ENCODE measurements at places on chromosomes 3 and 15. TPM values are rescaled to one million over a fixed set of nuclear protein-coding genes. Genes with fewer than 3 reads are reported as not detected.

GRCh38 chr3:55524565-55525244 is 37.6 kb upstream of the WNT5A start:
- H3K36me3 ChIP-seq = no peaks in the 10 kb centered on the region
- H3K4me1 ChIP-seq = peaks cover 2% of the 10 kb centered on the region
- no peak for DNase-seq
- no peak overlapping the region for H3K27ac ChIP-seq

DNA sequence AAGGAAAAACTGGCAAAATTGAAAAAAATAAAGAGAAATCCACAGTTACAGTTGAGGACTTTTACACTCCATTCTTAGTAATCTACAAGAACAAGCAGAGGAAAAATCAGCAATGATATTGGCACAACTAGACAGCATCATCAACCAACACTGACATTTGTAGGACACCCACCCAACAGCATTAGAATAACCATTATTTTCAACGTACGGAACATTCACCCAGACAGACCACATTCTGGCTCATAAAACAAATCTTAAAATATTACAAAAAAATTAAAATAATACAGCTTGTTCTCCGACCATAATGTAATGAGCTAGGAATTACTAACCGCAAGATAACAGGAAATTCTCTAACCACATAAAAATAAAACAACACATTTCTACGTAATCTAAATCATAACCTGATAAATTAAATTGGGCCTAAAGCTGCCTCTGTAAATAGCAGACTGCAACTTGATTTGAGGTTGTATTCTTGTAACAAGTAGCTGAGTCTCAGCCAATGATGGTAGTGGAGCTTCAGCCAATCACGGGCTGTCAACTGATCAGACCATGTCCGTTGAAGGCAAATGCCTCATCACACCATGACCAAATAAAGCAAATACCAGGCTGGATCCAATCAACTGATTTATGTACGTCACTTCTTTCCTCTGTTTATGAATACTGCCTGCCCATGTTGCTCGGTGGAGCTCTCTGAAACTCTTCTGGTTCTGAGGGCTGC is 9.2 kb downstream of the PLSCR4 start:
- no peaks in the 10 kb centered on the region for H3K36me3 ChIP-seq
- DNase-seq = no peak

The KBTBD13 gene
- not detected for total RNA-seq

The FBXO40 gene
- 0.05 TPM for total RNA-seq

- H3K4me3 ChIP-seq = no peak overlapping the region
- H3K27ac ChIP-seq = no peak overlapping the region
- H3K4me1 ChIP-seq = peaks cover 5% of the 10 kb centered on the region
- no peak for DNase-seq
- H3K27me3 ChIP-seq = no peaks in the 10 kb centered on the region
Observed at GRCh38 chr3:25515171-25515570, 87.1 kb downstream of the RARB start.

- H3K4me3 ChIP-seq = no peak overlapping the region
- no peak for DNase-seq
- no peaks in the 10 kb centered on the region for H3K4me1 ChIP-seq
- H3K27me3 ChIP-seq = no peaks in the 10 kb centered on the region
- H3K27ac ChIP-seq = no peak overlapping the region
Observed at GRCh38 chr3:102484363-102484762, 49.5 kb downstream of the ZPLD1 start.

GRCh38 chr3:3015185-3016089 is 94.7 kb downstream of the IL5RA start:
- DNase-seq = no peak
- peaks cover 8% of the 10 kb centered on the region for H3K4me1 ChIP-seq
- no peaks in the 10 kb centered on the region for H3K36me3 ChIP-seq
- H3K27me3 ChIP-seq = no peaks in the 10 kb centered on the region
- no peak overlapping the region for H3K27ac ChIP-seq

DNA sequence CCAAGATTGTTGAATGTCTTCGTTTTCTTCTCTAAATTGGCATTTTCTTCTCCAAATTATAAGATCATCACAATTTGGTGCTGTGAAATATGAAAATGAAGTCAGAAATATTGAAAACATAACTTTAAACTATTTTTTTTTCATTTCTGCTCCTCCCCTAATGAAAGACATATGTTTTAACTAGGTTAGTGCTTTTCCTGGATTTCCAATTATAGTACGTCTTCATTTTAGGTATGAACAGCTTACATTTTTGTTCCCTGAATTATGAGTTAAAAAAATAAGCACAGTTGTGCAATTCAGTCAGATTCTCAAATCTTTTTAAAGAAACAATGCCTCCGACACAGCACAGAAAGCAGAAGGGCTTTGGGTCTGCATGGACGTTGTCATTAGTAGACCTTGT is 83.5 kb upstream of the CFAP20DC start:
- H3K36me3 ChIP-seq = no peaks in the 10 kb centered on the region
- DNase-seq = no peak
- H3K27ac ChIP-seq = no peak overlapping the region
- no peak overlapping the region for H3K4me3 ChIP-seq
- H3K27me3 ChIP-seq = no peaks in the 10 kb centered on the region

The ZMYND10 gene
- total RNA-seq = 0.75 TPM

The TM4SF1 gene
- total RNA-seq = 21.5 TPM

The MME gene
- total RNA-seq = 20.7 TPM

- peaks cover 4% of the 10 kb centered on the region for H3K4me1 ChIP-seq
- H3K4me3 ChIP-seq = no peak overlapping the region
- no peak for DNase-seq
- no peak overlapping the region for H3K27ac ChIP-seq
- H3K36me3 ChIP-seq = no peaks in the 10 kb centered on the region
Observed at GRCh38 chr15:73978896-73979295, 13.2 kb downstream of the STOML1 start.

- no peaks in the 10 kb centered on the region for H3K27me3 ChIP-seq
- H3K4me1 ChIP-seq = no peaks in the 10 kb centered on the region
- no peaks in the 10 kb centered on the region for H3K36me3 ChIP-seq
- DNase-seq = no peak
- H3K4me3 ChIP-seq = no peak overlapping the region
- no peak overlapping the region for H3K27ac ChIP-seq
Observed at GRCh38 chr3:50010959-50011358, 71.0 kb downstream of the RBM6 start.

The MRPS25 gene
- 12.6 TPM for total RNA-seq

The HRH1 gene
- 1.3 TPM for total RNA-seq

GRCh38 chr3:37223576-37223975 is 49.2 kb upstream of the LRRFIP2 start:
- H3K27me3 ChIP-seq = no peaks in the 10 kb centered on the region
- H3K4me3 ChIP-seq = no peak overlapping the region
- no peak for DNase-seq
- no peak overlapping the region for H3K27ac ChIP-seq

- no peak overlapping the region for H3K4me3 ChIP-seq
- peaks cover 18% of the 10 kb centered on the region for H3K4me1 ChIP-seq
- no peaks in the 10 kb centered on the region for H3K36me3 ChIP-seq
- no peaks in the 10 kb centered on the region for H3K27me3 ChIP-seq
- no peak for DNase-seq
- no peak overlapping the region for H3K27ac ChIP-seq
Observed at GRCh38 chr15:65034719-65035118, 5.3 kb upstream of the MTFMT start.

GRCh38 chr3:33145901-33146580 is 32.2 kb downstream of the CRTAP start:
- H3K4me1 ChIP-seq = no peaks in the 10 kb centered on the region
- H3K27ac ChIP-seq = no peak overlapping the region
- H3K27me3 ChIP-seq = no peaks in the 10 kb centered on the region
- H3K36me3 ChIP-seq = peaks cover 9% of the 10 kb centered on the region
- no peak for DNase-seq

GRCh38 chr15:51888593-51889195 is 59.2 kb downstream of the TMOD3 start:
- peak overlapping the region; percentile 43 for H3K27ac ChIP-seq
- no peaks in the 10 kb centered on the region for H3K27me3 ChIP-seq
- no peak for DNase-seq
- H3K4me1 ChIP-seq = peaks cover 4% of the 10 kb centered on the region

The RYR3 gene
- total RNA-seq = 0.08 TPM

- H3K36me3 ChIP-seq = no peaks in the 10 kb centered on the region
- no peak overlapping the region for H3K27ac ChIP-seq
- no peaks in the 10 kb centered on the region for H3K27me3 ChIP-seq
- H3K4me3 ChIP-seq = no peak overlapping the region
- peaks cover 6% of the 10 kb centered on the region for H3K4me1 ChIP-seq
Observed at GRCh38 chr15:63987796-63988378, 58.4 kb downstream of the DAPK2 start.

- no peak overlapping the region for H3K4me3 ChIP-seq
- no peaks in the 10 kb centered on the region for H3K36me3 ChIP-seq
- H3K27ac ChIP-seq = no peak overlapping the region
- peaks cover 9% of the 10 kb centered on the region for H3K4me1 ChIP-seq
- no peak for DNase-seq
- H3K27me3 ChIP-seq = no peaks in the 10 kb centered on the region
Observed at GRCh38 chr3:49492969-49493368, 22.9 kb downstream of the DAG1 start.

- H3K27me3 ChIP-seq = no peaks in the 10 kb centered on the region
- no peaks in the 10 kb centered on the region for H3K4me1 ChIP-seq
- H3K36me3 ChIP-seq = no peaks in the 10 kb centered on the region
- no peak overlapping the region for H3K27ac ChIP-seq
Observed at GRCh38 chr3:146065573-146066006, 95.4 kb downstream of the PLOD2 start.

DNA sequence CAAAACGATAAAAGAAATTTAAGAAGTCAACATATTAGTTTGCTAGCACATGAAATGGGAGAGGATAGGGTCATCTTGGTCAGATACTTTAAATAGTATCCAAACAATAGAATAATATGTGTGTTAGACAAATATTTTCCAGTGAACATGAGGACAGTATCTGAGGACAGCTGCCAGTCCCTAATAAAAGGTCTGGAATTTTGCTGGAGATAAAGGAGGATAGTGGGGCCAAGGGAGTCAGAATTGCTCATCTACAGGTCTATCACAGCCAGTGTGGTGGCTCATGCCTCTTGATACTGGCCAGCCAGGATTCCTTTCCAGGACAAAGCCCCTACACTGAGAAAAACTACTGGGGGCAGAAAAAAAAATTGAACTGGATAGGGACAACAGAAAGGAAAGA is 74.0 kb downstream of the HERC1 start:
- H3K36me3 ChIP-seq = no peaks in the 10 kb centered on the region
- no peaks in the 10 kb centered on the region for H3K27me3 ChIP-seq
- H3K4me1 ChIP-seq = peaks cover 3% of the 10 kb centered on the region
- DNase-seq = no peak

The ST3GAL6 gene
- total RNA-seq = 20.0 TPM

- no peaks in the 10 kb centered on the region for H3K4me1 ChIP-seq
- no peak overlapping the region for H3K27ac ChIP-seq
- H3K4me3 ChIP-seq = no peak overlapping the region
- H3K27me3 ChIP-seq = no peaks in the 10 kb centered on the region
Observed at GRCh38 chr3:156575641-156576040, 20.7 kb upstream of the SSR3 start.

The ZPLD1 gene
- total RNA-seq = 0.08 TPM

The CLDN18 gene
- not detected for total RNA-seq

DNA sequence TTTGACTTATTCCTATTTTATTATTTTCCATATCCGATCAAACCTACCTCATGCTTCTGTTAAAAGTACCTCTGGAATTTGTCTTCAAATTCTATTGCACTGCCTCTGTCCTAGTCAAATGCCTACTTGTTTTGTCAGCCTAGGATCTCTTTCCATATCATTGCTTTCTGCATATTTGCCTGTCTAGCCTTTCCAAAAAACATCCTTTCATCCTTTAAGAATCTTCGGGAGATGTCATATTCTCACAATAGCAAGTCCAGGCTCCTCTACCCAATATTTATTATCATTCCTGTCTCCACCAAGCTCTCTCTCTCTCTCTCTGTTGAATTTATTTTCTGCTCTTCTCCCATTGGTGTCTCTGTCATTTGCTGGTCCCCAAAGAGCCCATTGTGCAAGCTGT is 80.1 kb downstream of the LRRC28 start:
- no peaks in the 10 kb centered on the region for H3K36me3 ChIP-seq
- H3K4me1 ChIP-seq = peaks cover 19% of the 10 kb centered on the region
- no peak overlapping the region for H3K27ac ChIP-seq
- H3K27me3 ChIP-seq = no peaks in the 10 kb centered on the region
- H3K4me3 ChIP-seq = no peak overlapping the region
- DNase-seq = no peak

The TMC3 gene
- not detected for total RNA-seq

The PARP14 gene
- total RNA-seq = 33.7 TPM

GRCh38 chr3:50616003-50616769 is 765 bp upstream of the MAPKAPK3 start:
- peak overlapping the region; percentile 74 for H3K27ac ChIP-seq
- H3K36me3 ChIP-seq = no peaks in the 10 kb centered on the region
- DNase-seq = peak; percentile 81
- peaks cover 27% of the 10 kb centered on the region for H3K4me1 ChIP-seq
- peak overlapping the region; percentile 71 for H3K4me3 ChIP-seq

DNA sequence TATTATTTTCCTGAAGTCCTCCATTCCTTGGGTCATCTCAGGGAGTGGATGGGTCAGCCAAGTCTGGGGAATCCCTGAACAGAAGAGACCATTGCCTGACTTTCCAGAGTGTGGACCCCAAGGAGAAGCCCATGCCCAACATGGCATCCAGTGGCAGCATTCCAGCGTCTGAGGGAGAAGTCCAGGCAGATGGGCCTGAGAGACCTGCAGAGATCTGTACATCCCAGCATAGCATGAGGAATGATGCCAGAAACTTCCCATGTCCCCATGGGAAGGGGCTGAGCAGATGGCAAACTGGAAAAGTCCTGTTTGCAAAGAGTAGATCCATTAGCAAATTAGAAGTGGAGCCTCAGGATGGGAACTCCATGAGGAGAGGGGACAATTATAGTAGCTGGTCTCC is 17.6 kb upstream of the COLQ start:
- H3K4me1 ChIP-seq = no peaks in the 10 kb centered on the region
- H3K27me3 ChIP-seq = no peaks in the 10 kb centered on the region
- peaks cover 2% of the 10 kb centered on the region for H3K36me3 ChIP-seq
- H3K27ac ChIP-seq = no peak overlapping the region

GRCh38 chr3:112670824-112671223 is 29.9 kb upstream of the CCDC80 start:
- H3K4me3 ChIP-seq = no peak overlapping the region
- peaks cover 3% of the 10 kb centered on the region for H3K27me3 ChIP-seq
- no peaks in the 10 kb centered on the region for H3K36me3 ChIP-seq
- no peaks in the 10 kb centered on the region for H3K4me1 ChIP-seq
- DNase-seq = no peak

DNA sequence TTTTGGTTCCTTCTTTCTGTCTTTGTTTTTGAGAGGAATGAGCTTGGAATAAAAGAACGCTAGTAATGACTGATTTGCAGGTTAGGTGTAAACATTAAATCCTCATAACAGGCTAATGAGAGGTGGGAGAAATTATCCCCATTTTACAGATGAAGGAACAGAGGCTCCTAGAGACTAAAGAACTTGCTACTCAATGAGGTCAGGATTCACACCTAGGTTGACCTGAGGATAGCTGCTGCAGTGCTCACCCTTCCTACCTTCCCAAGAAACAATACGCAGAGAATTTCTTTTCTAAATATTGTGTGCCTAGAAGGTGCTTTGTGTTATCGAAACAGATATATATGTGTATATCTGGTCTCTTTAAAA is 106.3 kb downstream of the IGF1R start:
- no peak overlapping the region for H3K4me3 ChIP-seq
- DNase-seq = no peak
- H3K4me1 ChIP-seq = no peaks in the 10 kb centered on the region
- H3K27ac ChIP-seq = no peak overlapping the region

The ISL2 gene
- 0.14 TPM for total RNA-seq

All from liver (tissue), 10 donors.